ENCODE measurements at places on chromosomes 13 and 19.

- no peak for DNase-seq
These were observed 154.2 kb upstream of the KLF12 start for GRCh38 chr13:74288361-74288911.

- DNase-seq: peak; percentile 28
These were observed 36.3 kb downstream of the ELF1 start for GRCh38 chr13:40982772-40983171.

GRCh38 chr13:30119476-30119875 lies 187.9 kb downstream of the KATNAL1 start:
- DNase-seq: no peak

DNA sequence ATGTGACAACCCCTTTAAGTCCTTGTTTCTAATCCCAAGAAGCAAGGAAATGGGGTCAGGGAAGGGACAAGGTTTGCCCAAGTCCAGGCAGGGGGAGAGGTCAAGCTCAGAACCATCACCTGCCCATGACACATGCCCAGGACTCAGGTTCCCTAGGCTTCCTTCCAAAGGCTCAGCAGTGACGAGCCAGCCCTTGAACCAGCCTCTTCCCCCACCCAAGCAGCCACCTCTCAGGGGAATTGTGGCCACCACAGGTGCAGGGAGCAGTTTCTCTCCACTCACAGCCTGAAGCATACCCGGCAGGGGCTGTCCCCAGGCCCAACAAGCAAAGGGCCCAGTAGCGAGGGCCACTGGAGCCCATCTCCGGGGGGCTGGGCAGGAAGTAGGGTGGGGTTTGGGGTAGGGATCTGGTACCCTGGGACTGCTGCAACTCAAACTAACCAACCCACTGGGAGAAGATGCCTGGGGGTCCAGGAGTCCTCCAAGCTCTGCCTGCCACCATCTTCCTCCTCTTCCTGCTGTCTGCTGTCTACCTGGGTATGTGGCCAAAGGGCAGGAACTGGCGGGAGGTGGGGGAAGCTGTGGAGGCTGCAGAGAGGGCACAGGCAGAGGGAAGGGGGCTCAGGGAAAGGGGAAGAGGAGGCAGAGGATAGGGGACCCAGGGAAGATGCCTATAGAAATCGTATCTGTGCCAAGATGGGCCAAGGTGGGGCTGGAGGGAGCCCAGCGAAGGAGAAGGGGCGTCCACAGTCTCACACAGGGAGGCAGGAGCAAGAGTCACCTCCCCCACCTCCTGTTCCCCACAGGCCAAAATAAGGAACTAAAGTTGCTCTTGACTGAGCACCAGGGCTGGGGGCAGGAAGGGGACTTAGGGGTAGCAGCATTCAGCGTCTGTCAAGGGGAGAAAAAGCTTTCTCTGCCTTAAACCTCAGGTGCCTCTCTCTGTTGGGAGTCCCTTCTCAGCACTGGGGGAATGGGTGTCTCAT lies at the start of gene CD79A:
TSS of gene CD79A (plus strand) at position 433 of the 986 bp plus-strand sequence. CDS start at position 459, 26 bp downstream.
- DNase-seq: peak; percentile 18

GRCh38 chr13:43879755-43880181 lies at the start of gene LACC1:
Gene LACC1, plus strand, starts transcription at chr13:43879904. Its CDS starts 1,082 bp downstream, at chr13:43880986.
- DNase-seq: peak; percentile 29

GRCh38 chr19:16976446-16976845 lies 50.2 kb downstream of the CPAMD8 start:
- no peak for DNase-seq

- no peak for DNase-seq
These were observed 32.2 kb downstream of the TMEM161A start for GRCh38 chr19:19106056-19106551.

GRCh38 chr19:1620502-1620901 lies 15.2 kb upstream of the UQCR11 start:
- no peak for DNase-seq

GRCh38 chr13:79287939-79288795 lies 117.9 kb downstream of the RBM26 start:
- no peak for DNase-seq

- DNase-seq: no peak
These were observed 51.4 kb downstream of the NBEA start for GRCh38 chr13:34993470-34993869.

- no peak for DNase-seq
These were observed 32.0 kb upstream of the ASF1B start for GRCh38 chr19:14168259-14168972.

DNA sequence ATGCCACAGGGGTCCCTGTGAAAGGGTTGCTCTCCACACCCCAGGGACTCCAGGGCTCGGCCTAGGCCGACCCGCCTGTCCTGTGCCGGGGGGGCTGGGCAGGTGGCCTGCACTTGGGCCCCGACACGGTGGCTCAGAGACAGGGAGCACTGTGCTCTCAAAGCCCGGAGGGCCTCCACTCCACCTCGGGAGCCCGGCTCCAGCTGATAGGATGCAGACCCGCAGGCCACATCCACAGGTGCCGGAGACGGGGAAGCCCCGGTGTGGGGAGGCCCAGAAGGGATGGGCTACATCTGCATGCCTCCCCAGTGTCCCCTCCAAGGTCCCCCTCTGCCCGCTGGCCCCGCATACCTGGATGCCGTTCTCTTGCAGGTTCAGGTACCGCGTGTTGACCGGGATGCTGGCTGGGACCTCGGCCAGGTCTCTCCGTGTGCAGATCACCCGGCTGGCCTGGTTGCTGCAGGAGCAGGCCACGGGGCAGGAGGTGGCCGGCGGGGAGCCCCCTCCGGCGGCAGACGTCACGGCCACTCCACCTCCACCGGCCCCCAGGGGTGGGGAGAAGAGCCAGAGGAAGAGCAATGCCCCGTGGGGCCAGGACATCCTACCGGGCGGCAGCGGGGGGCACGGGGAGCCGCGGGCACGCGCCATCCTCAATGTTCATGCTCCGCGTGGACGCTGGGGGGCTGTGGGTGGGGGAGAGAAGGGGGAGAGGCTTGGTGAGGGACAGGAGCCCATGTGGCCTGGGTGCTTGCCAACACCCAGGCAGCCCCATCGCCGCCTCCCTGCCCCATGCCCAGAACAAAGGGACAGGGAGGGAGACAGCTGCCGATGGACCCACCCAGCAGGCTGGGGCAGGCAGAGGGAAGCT lies 19.8 kb downstream of the LRRC4B start:
- no peak for DNase-seq

DNA sequence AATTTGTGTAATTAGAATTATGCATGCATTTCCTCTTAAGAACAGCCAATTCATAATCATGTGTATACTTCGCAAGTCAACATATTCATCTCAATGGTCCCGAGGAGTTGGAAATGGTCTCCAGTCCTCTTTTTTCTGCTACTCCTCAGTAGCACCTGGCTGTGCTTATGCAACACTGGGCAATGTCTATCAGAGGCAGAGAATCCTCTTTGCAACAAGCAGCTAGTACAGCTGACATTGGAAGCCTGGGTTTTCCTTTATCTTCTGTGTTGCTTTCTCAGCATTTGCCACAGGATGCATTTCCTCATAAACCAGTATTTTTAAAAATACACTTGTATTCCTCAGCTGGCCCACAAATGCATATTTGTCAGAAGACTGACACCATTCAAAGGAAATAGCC lies 405.3 kb upstream of the GPC6 start:
- no peak for DNase-seq

GRCh38 chr19:3765121-3765520 lies 2.6 kb downstream of the MRPL54 start:
- DNase-seq: no peak

GRCh38 chr13:31433746-31434145 lies 234.0 kb downstream of the B3GLCT start:
- no peak for DNase-seq

DNA sequence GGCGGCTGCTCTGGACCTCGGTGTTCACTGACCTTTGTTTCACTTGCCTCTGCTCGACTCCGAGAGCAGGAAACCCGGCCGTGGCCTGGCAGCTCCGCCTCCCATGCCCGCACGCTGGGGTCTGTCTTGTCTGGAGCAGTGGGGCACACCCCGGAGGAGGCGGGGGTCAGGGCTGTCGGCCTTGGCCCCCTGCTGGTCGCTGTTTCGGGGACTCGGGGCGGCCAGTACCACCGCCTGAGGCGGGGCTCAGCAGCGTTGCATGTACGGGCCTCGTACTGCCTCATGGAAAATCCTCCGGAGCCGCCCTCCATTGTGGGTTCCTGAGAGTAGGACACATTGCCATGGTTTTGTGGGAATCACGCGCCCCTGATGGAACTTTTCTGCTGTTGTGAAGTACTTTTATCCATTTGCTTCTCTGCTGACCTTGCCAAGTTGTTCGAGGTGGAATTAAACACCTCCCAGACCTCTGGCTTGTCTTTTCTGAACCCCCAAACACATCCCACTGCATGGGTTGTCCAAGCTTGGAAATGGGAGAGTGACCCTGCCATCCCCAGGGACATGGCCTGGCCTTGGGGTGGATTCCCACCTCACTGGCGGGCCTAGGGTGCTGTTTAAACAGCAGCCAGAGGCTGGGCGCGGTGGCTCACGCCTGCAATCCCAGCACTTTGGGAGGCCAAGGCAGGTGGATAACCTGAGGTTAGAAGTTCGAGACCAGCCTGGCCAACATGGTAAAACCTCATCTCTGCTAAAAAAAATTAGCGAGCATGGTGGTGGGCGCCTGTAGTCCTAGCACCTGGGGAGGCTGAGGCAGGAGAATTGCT lies 5.5 kb upstream of the NDUFS7 start:
- DNase-seq: no peak

- no peak for DNase-seq
These were observed 54.0 kb downstream of the ALOX5AP start for GRCh38 chr13:30789166-30789862.

DNA sequence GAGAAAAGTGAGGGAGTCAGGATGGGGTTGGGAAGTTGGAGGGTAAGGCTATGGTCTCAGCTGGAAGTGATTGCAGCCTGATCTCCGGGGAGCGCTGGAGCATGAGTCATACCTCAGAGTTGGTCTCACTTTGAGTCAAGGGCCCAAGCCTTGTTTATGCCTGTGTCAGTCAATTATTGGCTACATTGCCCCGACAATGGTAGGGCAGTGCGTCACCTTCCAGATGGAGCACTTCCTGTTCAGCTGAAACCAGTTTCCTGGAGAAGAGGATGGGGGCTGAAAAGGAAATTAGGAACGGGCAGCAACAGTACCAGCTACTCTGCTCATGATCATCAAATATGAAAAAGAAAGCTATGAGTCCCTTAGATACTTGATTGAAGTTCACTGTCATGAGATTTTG lies 60.4 kb downstream of the ADGRE1 start:
- no peak for DNase-seq

GRCh38 chr19:46718157-46718933 lies 1.4 kb upstream of the PRKD2 start:
- no peak for DNase-seq

GRCh38 chr19:38003438-38004185 lies 96.6 kb downstream of the SIPA1L3 start:
- no peak for DNase-seq

All from activated CD4-positive, CD25-positive, alpha-beta regulatory T cell (primary cell).